ENCODE measurements at places on chromosomes 16 and 17.

DNA sequence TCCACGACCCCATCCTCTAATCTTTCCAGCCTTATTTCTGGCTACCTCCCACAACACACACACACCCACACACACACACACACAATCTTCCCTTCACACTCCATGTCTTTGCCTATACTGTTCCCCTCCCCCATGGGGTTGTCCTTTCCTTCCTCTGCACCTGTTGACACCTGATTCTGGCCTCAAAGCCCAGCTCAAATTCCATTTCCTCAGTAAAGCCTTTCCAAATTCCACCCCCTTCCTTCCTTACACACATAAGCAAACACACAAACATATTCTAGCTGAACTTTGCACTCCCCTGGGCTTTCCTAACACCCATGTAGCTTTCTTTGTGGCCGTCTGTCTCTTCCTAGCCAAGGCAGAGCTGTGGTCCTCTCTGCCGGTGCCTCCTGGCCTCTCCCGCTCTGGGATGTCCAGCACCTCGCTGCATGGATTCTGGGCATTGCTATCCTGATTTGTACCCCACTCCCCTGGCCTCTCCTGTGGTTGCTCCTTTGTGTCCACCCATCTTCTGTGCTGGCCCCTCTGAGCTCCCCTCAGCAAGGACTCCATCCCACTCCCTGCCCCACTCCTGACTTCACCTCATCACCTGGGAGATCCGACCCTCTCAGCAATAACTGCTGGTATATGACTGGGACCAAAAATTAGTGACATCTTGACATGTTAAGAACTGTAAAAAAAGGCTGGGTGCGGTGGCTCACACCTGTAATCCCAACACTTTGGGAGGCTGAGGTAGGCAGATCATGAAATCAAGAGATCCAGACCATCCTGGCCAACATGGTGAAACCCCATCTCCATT, 8.4 kb upstream of the SRCIN1 start:
- DNase-seq = no peak

DNA sequence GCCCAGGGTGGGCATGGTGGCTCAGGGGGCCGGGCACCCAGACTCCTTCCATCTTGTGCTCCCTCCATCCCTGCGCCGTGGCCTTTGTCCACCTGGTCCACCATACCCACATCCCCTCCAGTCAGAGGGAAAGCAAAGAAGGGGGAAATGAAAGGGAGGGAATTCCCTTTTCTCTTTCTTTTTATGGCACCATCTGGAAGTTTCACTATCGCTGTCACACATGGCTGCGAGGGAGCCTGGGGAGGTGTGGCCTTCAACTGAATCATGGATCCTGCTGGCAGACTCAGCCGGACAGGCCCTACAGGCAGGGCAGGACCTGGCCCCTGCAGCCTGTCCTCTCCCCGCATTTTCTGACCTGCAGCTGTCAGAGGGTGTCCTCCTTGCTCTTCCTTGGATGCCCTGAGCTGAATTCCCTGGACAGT, 6.2 kb downstream of the SLC12A3 start:
- DNase-seq = no peak

- no peak for DNase-seq
Observed at GRCh38 chr17:79341222-79341780, 266.7 kb downstream of the ENGASE start.

DNA sequence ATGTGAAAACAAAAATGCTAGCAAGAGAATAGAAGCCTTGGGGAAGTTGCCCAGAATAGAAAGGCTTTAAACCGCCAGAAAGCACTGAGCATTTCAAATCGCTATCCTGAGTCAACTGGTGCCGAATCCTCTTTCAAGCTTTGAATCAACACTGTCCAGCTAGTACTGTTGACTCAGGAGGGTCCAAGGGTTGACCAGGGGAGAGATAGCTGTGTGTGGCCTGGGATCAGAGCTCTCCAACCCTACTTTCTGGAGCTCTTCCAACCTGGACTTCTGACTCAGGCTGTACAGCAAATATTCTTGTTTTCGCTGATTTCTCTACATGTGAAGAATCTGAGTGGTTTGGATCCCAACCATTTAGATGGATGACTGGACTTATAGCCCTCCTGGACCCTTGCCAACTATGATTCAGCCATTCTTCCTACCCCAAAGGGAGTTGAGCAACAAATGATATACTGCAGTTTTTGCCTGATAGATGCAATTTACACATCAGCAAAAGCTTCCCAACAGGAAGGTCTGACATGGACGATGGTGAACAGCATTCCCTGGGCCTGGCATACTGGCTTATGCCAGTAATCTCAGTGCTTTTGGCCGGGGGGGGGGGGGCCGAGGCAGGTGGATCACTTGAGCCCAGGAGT, 154.0 kb upstream of the SDK2 start:
- no peak for DNase-seq

DNA sequence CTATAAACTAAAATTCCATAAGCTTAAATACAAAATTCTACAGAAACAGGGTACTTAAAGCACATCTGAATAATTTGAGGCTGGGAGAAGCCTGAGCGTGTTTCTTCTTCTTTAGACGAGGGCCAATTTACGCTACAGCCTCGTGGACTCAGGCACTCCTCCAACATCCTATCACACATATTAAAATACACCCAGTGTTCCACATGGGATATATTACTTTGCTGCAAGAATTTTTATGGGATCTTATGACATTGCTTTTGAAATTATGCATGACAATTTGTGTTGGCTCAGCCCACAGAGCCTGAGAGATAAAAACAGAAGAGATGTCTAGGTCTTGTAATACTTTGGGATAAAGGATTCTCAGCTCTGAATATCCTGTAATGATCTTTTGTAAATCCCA, 3.5 kb upstream of the TANGO6 start:
- DNase-seq = no peak

- no peak for DNase-seq
Observed at GRCh38 chr17:45844695-45845375, at the start of gene SPPL2C. SPPL2C (plus strand) TSS chr17:45844881; CDS start chr17:45844907, 26 bp downstream.
